ENCODE measurements at places on chromosomes 13 and 19.
A peak's percentile ranks its signal among the peaks of the same experiment; 100 is the strongest.

- peak; percentile 48 for DNase-seq
These were observed 6.7 kb downstream of the RGCC start for GRCh38 chr13:41463838-41464602.

DNA sequence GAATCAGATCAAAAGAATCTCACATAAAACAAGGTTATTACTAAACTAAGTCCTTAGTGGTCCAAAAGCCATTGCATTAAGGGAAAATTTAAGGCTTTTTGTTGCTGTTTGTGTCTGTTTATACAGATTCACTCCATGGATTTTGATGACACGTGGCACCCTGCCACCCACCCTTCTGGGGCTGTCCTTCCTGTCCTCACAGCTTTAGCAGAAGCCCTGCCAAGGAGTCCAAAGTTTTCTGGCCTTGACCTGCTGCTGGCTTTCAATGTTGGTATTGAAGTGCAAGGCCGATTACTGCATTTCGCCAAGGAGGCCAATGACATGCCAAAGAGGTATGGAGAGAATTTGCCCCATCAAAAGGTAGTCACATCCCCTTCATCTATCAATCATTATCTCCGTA, 6.9 kb downstream of the ACOD1 start:
- DNase-seq: no peak

DNA sequence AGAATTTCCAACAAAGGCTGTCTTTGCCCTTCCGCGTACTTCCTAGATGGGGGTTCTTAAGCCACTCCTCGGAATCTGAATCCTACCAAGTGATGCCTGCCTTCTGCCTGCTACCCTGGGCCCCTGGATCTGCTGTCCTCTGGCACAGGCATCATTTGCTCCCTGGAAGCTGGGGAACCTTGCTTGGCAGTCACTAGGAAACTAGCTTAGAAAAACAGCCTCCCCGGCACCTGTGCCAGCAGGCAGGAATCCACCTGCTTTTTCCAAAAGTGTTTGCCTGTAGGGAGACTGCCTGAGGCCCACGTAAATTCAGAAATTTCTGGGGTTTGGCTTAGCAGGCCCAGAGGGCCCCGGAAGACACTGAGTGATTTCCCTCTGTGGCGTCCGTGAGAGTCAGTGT, 442.4 kb downstream of the TSHZ3 start:
- no peak for DNase-seq

GRCh38 chr13:98843482-98843877, 91.0 kb upstream of the SLC15A1 start:
- no peak for DNase-seq

- no peak for DNase-seq
These were observed 16.4 kb downstream of the CARM1 start for GRCh38 chr19:10887616-10888367.

GRCh38 chr19:9941671-9942070, 5.4 kb upstream of the OLFM2 start:
- DNase-seq: no peak

GRCh38 chr19:3556423-3556977, 886 bp downstream of the MFSD12 start:
- DNase-seq: no peak

DNA sequence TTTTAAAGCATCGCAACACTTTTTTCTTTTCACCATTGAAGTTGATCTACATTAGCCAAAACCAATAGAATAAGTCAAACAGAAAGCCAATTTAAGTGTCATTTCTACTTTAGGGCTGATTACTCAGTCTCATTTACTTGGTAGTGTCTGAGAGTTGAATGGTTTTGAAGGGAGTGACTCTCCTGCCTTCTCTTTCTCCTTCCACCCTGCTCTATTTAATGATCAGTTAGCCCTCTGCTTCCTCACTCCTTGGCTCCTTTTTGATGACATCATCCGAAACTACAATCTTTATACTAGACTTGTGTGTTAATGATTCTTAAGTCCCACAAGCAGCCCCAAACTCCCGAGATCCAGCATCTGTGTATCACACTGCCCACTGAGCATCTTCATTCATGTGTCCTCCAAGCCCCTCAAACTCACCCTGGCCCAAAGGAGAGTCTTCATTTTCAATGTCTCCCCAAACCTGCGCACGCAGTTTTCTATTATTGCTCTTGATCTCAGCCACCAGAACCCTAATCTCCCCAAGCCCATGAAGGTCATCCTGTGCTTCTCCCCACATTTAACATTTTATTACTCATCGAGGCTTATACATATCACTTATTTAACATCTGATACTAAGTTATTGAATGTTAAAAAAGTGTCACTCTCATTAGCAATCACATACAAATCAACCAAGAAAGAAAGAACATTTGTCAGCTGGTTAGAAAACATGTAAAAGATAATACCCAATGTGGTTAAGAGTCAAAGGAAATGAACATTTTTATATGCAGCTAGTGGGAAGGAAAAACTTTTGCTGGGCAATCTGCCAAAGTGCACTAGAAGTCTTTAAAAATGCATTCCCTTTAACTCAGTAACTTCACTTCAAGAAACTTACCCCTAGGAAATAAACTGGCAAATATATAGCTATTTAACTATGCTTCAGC, 32.2 kb upstream of the ARGLU1 start:
- no peak for DNase-seq

GRCh38 chr13:109740121-109740520, 46.3 kb downstream of the IRS2 start:
- no peak for DNase-seq

DNA sequence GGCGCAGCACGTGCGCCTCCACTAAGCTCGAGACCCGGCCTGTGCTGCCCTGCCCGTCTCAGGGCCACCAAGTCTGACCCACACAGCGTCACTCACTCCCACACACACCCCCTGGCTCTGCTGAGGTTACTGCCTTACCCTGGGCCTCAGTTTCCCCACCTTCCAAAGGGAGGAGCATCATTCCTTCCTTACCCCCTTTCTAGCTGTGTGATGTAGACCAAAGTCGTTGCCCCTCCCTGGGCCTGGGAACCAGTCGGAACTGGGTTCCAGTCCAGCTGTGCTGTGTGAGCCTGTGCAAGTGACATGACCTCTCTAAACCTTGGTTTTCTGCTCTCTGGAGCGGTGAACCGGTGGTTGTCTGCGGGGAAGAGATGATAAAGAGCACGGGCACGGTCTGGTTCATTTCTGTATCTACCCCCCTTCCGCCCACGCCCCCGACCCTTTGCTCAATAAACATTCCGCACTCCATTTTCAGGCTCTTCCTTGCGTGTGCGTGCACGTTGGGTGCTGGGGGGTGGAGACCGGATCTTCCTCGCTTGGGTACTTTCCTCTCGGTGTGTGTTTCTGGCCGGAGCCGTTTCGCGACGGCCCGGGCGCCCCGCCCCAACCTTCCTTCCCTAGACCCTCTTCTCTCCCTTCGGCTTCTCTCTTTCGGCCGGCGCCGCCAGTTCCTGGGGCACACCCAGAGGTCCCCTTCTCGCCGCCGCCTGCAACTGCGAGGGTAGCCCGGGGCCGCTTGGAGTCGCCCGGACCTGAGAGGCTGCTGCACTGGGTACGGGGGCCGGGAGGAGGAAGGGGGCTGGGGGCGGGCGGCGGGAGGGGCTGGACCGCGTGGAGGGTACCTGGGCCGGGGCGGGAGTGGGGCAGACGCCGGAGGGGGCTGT, at the start of gene ZNF581:
Gene ZNF581 (plus strand): TSS at position 647 of the 884 bp plus-strand sequence. CDS start 923 bp downstream, outside the sequence.
- DNase-seq: peak; percentile 87

DNA sequence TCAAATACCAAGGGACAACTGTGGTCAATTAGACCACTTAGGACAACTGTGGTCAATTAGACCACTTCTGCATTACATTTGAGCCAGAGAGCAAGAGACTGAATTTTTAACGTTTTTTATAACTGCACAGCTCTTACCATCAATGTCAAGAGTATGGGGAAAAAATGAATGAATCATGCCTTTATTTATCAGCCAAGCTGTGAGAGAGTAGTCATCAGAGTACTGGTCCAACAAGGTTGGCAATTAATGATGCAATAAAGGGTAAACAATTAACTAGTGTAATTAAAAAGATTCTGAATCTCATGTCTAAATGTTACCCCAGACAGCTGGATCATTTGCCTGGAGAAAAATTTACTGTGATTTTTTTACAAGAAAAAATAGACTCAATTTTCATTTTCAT, 381.1 kb downstream of the LIG4 start:
- DNase-seq: no peak

DNA sequence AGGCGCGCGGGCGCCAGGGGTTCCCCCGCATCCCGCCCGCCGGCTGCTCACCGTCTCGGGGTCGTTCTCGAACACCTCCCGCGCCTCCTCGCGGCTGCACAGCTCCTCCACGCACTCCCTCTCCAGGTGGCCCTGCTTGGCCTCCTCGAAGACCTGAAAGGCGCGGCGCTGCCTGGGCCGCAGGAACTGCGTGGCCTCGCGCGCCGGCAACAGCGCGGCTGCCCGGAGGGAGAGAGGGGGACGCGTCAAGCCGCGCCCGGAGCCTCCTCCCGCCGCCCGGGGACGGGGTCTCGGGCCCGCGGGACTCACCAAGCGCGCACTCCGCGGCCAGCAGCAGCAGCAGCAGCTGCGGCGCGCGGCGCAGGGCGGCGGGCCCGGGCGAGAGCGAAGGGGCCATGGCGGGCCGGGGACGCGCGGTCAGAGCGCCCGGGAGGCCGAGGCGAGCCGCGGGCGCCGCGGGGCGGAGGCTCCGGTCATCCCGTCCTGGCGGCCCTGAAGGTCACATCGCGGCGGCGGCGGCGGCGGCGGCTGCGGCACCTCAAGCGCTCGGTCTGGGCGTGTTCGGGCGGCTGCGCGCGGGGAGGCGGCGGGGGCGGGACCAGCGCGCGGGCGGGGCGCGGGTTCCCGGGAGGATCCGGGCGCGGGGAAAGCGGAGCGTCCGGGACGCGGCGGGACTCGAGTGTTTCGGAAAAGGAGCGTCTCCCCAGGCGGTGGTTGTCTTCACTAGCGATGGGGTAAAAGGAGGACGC, at the start of gene GAS6:
Gene GAS6 (minus strand): TSS at position 553 of the 749 bp plus-strand sequence. CDS start 156 bp downstream, at position 397.
- DNase-seq: no peak

DNA sequence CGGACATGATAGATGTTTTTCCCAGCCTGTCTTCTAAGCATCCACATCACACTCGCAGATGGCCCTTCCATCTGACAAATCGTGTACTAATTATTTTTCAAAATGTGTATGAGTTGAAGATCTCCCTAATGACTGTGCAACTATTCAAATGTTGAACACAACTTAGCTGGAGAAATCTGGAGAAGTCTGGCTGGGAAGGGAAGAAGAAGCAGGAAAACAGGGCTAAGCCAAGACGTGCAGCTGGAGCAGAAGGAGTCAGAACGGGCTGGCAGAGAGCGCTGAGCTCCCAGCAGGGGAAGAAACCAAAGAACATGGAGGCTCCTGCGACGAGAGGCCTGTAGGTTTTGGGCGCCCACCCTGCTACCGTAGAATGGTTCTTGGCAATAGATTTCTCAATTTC, 13.2 kb upstream of the LATS2 start:
- DNase-seq: no peak

GRCh38 chr19:903266-903797, 9.7 kb downstream of the R3HDM4 start:
- DNase-seq: no peak

DNA sequence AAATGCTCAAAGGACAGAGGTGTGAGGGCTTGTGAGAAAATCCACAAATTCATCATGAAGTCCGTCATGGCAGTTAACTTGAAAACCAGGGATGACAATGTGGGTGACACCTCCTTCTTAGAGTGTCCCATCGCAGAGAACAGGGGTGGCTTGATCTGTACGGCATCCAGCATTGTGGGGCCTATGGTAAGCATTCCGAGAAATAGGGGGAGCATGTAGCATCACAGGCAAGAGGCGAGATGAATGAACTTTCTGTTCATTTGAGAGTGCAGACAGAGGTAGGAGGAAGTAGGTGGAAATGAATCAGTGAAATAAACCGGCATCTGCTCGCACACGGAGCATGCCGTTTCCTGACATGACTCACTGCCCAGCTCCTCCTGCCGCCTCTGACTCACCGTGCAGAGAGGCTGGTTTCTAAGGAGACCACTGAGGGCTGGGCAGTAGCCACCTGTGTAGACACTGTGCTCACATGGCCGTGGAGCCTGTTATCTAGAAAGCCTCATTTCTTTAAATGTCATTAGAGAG, 339.0 kb downstream of the RFC3 start:
- DNase-seq: peak; percentile 92

- no peak for DNase-seq
These were observed 36.2 kb downstream of the ERICH4 start for GRCh38 chr19:41478875-41479756.

- no peak for DNase-seq
These were observed 29.3 kb downstream of the ZNF571 start for GRCh38 chr19:37565370-37565669.

DNA sequence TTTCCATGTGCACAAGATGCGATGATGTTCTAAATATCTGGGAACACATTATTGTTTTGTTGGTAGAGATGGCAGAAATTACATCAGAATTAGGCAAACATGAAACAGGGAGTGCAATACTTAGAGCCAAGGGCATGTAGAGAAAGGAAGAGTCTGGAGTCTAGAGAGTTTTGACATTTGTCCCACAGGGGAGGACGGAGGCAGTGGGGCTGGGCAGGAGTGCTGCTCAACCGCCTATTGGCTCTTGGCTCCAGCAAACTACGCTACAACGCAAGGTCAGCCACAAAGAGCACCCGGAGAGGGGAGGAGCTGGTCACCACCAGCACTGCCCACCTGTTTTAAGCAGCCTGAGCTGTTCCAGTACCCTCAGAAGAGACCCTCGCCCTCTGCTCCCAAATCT, 108.3 kb downstream of the ABCC4 start:
- DNase-seq: no peak
